ENCODE measurements at places on chromosomes 4 and X.

- no peak for DNase-seq
Observed at GRCh38 chr4:76969941-76970529, 20.5 kb downstream of the SEPTIN11 start.

- DNase-seq, result no peak
Observed at GRCh38 chrX:9492901-9493300, 28.0 kb downstream of the TBL1X start.

- no peak for DNase-seq
Observed at GRCh38 chrX:100368167-100368566, 41.9 kb downstream of the PCDH19 start.

GRCh38 chr4:145153904-145154298 lies 26.5 kb downstream of the OTUD4 start:
- DNase-seq, result no peak

- no peak for DNase-seq
Observed at GRCh38 chr4:67084783-67085182, 460.5 kb downstream of the CENPC start.

- DNase-seq, result no peak
Observed at GRCh38 chr4:42296196-42296595, 101.1 kb upstream of the SHISA3 start.

GRCh38 chrX:47840111-47840510 lies 3.4 kb downstream of the ZNF81 start:
- no peak for DNase-seq

DNA sequence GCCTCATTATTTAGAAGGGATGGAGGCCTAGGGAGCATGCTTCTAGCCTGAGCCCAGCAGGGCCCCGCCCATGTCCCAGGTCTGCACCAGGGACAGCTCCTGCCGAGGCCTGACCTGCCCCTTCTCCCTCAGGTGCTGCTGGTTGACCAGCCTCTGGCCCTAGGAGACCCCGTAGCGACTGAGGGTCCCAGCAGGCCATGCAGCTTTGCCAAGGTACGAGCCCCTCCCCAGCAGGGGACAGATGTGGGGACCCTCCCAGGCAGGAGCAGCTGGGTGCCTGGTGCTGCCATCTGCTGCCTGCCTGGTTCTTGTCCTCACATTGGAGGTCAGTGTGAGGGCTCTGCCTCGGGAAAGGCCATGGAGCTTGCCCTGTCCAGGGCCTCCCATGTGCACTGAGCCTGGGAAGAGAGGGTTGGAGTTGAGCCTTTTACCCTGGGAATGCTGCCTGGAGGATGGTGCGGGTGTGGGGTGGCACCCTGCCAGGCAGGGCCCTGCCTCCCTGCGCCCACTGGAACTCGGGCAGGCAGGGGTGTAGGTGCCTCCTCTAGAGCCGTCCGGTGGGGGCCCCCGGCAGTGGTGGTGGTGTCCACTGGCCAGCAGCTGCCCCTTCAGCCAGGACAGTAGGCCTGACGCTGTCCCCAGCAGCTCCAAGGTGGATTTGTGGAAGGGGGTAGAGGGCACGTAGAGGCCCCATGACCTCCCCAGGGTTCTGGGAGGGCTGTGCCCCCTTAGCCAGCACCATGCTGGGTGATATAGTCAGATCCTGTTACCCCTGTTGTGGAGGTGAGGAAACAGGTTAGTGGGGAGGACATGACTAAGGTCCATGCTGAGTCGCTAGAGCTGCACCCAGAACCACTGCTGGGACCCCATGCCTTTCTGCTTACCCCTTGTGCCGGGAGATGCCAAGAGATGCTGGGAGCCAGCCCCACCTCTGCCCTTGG lies 2.2 kb upstream of the MSANTD1 start:
- DNase-seq, result no peak

DNA sequence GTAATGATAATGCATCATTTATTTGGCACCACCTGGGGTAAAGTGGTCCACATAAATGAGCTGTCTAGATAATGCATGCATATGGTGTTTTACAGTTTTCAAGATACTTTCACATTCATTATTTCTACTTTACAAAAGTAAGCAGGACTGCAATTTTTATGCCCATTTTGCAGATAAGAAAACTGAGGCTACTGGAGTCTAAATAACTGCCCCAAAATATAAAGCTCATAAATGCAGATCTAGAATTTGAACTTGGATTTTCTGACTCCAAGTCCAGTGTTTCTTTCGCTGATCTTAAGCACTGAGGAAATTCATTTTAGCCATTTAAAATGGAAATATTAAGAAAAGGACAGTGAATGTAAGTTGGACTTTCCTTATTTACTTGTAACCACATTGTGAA lies 36.5 kb downstream of the GPC3 start:
- no peak for DNase-seq

DNA sequence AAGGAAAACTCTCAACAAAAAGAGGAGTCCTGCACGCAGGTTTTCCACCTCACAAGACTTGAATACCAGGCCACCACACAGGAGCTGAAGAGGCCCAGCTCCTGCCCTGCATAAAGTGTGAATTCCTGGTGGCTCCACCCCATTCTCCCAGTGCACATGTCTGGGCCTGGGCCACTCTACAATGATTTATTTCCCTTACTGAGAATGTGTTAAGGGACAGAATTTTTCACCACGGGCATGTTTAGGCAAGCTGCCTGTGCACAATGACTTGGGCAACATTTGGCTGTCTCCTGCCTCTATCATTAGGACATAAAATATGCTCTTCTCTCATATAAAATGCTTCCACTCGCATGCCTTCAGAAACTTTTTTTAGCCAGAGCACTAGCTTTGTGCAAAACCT lies 197.1 kb downstream of the SLC7A11 start:
- DNase-seq, result no peak

GRCh38 chr4:24794051-24794450 lies 1.3 kb upstream of the SOD3 start:
- no peak for DNase-seq

GRCh38 chrX:152960115-152960514 lies 33.8 kb downstream of the PNMA5 start:
- DNase-seq, result no peak

DNA sequence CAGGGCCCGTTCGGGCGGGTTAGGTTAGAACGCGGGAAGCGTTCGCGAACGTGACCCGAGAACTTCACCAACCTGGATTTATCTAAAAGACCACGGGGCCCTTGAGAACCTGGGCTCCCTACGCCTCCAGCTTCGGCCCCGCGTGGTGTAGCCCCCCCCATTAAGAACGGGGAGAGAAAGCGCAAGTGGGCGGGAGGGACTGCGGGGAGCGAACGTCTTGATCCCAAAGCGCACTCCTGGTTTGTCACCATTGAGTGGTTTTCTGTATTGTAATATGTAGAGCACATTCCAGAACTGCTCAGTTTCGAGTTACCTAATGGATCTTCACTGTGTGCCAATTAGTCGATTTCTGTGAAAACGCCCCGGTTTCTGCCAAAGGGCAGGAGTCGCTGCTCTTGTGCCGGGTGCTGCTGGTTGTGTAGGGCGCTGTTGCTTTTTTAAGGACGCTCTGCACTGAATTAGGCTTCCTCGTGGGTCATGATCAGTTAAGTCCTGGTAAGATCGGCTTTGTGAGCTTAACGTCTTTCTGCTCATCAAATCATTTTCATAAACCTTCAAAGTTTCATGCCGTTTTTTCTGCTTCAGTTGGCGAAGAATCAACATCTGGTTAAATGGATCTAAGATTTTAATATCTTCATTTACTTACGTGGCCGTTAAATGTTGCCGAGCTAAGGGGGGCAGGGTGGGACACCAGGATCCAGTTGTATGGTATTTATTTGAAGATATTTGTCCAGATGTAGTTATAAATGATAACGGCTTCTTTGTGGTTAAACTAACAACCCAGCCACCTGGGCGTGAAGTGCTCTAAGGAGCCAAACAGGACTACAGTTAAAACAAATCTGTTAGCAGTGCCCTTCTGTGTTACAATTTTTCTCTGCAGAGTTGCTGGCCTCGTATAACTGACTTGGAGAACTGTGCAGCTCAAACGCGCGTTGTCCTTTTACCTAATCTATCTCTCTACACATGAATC lies 809 bp downstream of the MND1 start:
- DNase-seq, result peak; percentile 16

DNA sequence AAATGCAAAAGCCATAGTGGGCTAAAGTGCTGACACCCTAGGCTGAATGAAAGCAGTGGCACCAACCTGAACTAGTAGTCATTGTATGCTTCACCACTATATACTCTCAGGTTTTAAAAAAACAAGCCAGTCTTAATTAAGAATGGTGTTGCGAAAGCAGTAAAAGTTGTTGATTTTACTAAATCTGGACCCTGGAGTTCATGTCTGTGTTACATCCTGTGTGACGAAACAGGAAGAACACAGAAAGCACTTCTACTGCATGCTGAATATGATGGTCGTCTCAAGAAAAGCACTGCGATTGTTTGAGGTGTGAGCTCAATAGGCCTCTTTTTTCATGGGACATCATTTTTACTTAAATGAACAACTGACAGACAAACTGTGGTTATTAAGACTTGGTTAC lies 24.2 kb upstream of the GDPD2 start:
- no peak for DNase-seq

- DNase-seq, result no peak
Observed at GRCh38 chr4:184477201-184477999, 3.0 kb upstream of the IRF2 start.

DNA sequence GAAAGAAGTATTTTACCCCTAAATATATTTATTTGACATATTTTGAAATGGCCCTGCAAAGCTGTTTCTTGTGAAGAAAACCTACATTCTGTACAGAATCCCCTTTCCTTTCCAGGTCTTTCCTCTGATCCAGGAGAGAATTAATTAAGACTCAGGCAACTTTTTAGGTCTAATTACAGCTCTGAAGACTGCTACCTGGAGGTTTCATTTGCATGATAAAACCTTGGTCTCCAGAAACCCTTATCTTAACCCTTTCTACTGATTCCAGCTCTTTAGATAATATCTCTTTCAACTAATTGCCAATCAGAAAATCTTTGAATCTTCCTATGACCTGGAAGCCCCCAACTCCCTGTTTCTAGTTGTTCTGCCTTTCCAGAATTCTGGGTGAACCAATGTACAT lies 224.0 kb downstream of the FAM47A start:
- no peak for DNase-seq

GRCh38 chr4:79198951-79199587 lies 126.8 kb downstream of the NAA11 start:
- DNase-seq, result peak; percentile 86

DNA sequence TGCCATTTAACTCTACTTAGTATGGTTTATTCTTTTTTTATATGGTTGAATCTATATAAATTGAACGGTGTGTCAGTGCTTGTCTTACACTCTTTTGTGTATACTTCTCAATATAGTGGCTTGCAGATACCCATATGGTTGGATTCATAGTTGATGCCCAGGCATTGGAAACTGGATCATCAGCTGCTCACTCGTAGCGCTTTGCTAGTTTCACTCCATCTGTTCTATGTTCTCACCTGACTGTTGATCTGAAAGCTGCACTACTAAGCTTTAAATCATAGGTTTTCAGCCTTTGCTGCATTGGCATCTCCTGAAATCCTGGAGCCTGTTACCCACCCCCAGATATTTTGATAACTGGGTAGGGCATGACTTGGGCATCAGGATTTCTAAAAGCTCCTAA lies 121.6 kb upstream of the DCLK2 start:
- no peak for DNase-seq

DNA sequence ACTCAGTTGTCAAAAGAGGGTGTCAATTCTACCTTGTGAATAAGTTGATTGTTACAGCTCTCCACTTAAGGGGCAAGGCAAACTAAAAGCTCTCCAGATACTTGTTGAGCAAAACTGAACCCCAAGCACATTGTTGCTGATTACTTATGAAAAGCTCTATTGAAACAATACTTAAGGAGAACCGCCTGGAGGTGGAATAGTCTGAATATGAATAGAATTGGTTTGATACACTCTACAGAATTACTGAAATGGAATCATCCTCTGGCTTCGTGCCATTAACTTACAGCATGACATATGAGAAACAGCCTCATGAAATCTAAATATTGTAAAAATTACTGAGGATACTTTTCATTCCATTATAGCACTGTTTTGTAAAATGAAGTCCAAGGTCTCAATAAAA lies 127.0 kb upstream of the SH3RF1 start:
- no peak for DNase-seq

DNA sequence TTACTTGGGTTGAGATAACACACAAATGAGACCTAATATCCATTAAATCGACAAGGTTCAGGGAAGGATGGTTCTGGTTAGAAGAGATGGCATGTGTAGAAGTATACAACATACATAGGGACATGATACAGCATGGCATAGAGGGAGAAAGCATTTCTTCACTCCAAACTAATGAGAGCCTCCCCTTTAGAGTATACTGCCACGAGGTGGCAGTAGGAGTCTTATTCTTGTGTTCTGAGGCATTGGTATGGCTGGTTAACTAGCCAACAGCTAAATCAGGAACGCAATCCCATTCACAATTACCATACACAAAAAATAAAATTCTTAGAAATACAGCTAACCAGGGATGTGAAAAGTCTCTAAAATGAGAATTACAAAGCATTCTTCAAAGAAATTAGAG lies 29.1 kb upstream of the TRO start:
- DNase-seq, result no peak

GRCh38 chr4:155805016-155805415 lies 46.2 kb downstream of the GUCY1B1 start:
- DNase-seq, result no peak

DNA sequence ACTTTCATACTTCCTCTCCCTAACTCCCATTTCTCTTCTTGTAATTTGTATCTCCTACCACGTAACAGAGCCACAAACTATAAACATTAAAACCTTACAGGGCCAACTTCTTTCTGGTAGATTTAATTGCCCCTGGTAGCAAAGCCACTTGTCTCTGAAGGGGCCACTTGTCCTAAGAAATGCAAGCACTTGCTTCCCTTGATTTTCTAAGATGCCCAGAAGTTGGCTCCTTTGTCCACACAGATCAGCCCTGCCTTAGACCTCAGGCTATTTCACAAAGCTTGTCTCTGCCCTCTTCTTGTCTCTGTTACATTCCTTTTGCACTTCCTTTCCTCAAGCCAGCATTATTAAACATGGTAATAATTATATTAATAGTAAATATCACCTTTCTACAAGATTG lies 80.6 kb upstream of the CXXC4 start:
- DNase-seq, result no peak

All from NCI-H1417 treated with DMSO at 0.1 percent for 48 hours (cell line).